ENCODE measurements at places on chromosomes 7 and 10.

- DNase-seq = no peak
Observed at GRCh38 chr10:69045441-69046300, 42.2 kb upstream of the SRGN start.

DNA sequence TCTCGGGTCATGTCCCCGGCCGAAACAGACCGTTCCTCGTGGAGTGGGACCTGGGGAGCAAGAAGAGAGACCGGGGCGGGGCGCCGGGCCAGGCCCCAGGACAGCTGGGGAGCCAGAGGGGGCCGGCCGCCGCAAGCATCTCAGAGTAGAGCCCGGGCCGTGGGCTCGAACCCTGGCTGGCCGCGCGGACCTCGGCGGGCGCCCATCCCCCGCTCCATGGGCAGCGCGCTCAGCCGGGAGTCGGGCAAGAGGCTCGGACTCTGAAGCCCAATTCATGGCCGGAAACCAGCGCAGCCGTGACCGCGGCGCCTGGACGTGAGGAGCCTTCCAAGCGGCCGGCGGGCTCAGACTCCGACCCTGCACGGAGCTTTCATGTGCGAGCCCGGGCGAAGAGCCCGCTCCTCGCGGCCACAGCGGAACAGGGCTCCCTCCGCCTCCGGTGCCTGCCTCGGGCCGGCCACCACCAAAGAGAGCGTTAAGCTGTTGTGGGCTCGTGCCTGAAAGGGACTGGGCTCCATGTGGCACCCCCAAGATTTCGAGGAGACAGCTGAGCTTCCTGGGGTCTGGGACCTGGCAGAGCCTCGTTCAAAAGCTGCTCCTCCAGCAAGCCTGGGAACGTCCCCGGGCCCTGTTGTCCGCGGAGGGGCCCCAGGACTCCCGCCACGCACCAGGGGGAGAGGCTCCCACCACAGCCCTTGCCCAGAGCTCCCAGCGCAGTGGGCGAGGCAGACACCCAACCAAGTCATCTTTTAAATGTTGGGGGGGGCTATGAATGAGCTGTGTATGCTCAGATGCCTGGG lies 757 bp upstream of the GRID1 start:
- no peak for DNase-seq

DNA sequence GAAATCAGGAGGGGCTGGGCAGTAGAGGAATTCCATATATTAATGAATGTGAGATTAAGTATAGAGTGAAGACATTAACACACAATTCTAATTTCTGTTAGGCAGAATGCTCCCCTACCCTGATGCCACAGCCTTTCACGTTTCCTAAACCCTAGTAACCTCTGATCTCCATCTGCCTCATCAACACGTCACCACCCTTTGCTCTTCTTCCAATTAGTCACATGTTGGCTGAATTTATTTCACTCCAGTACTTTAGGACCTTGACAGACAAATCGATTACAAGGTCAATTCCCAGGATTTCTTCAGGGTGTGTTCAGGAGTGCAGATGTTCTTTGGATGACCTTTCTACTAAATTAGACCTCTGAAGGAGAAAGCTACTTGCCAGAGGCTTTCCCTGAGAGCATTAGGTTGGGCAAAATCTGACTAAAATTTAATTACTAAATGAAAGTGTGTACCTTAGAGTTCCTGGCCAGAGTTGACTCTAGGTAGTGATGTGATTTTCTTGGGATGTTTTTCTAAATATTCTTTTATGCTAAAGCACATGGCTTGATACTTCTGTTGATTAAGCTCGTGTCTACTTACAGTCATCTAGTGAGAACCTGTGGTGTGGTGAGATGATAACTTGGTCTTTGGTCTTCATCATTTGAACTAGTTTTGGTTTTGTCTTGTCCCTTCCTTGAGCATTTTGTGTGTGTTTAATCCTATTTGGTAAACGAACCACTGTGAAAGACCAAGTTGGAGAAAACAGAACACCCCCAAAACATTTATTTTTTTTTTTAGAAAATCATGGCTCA lies 12.7 kb downstream of the AGR2 start:
- no peak for DNase-seq

- no peak for DNase-seq
Observed at GRCh38 chr7:147912946-147913638, 677.5 kb upstream of the C7orf33 start.

DNA sequence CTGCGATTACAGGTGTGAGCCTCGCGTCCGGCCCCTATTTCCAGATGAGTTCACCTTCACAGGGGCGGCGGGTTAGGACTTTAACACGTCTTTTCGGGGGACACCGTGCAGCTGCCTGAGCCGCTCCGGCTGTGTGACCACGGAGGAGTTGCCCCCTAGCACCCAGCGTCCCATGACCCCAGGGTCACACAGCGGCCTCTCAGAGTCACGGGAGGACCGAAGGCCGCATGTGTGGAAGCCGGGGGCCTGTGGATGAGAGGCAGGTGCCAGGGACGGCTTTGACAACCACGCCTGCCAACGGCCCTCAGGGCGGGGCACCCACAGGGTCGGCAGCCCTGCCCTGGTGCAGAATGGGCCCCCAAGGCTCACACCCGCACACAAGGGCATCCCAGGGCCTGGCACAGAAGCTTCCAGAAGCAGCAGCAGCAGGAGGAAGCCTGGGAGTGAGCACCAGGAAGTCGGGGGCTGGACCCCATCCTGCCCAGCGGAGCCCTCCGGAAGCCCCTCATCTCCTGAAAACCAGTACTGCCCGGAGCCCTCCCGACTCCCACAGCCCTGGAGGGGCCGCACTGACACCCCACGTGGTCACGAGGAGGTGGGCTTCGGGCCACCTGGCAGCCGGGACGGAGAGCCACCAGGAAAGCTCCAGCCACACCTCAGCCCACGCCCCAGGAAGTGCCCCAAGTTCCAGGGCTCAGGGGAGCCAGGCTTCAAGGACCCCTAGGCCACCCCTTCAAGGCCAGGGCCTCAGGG lies 32.7 kb downstream of the ADAP1 start:
- DNase-seq = no peak

DNA sequence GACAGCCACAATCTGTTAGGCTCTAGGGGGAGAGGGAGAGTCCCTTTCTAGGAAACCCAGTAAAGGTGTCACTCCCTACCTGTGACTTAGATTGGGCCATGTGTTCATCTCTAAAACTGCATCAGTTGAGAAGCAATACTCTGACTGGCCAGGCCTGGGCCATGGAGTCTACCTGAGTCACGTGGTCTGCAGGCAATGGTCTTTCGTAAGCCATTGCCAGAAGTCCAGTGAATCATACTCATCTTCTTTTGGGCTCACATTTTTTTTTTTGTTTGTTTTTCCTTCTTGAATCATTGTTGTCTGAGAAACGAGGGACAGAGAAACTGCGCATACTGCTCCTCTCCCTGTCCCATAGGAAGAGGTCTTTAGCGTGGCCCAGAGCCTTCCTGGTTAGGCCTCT lies 215.6 kb downstream of the CCSER2 start:
- no peak for DNase-seq

DNA sequence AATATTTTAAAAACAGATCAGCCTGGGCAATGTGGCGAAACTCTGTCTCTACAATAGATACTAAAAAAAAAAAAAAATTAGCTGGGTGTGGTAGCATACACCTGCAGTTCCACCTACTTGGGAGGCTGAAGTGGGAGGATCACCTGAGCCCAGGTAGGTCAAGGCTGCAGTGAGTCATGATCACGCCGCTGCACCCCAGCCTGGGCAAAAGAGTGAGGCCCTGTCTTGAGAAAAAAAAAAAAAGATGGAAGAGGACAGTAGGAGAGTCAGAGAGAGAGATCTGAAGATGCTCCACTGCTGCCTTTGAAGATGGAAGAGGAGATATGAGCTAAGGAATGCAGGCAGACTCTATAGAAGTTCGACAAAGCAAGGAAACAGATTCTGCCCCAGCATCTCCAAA lies 181.9 kb downstream of the CALN1 start:
- no peak for DNase-seq

DNA sequence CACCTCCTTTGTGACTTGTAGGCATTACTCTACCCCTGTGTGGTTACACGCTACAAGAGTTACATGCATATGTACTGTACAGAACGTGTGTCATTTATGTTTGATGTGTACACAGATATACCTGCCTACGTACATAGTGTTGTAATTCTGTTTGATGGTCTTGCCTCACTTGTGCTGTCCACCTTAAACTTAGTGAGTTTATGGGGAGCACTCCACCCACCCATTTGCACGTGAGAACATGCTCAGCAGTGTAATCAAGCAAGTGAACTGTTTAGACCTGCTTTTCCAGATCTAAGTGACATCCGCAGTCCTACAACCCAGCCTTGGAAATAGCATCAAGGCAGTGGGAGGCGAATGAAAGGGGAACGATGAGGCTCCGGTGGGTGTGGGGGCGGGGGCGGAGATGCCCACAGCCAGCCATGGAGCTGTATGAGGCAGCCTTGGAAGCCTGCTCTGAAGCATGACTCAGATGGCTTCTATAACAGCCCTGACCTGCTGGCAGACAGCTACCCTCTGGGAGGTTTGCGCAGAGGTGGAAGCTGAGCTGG lies 52.1 kb downstream of the SUFU start:
- DNase-seq = no peak

- DNase-seq = no peak
Observed at GRCh38 chr10:123766012-123766411, 99.9 kb downstream of the GPR26 start.

GRCh38 chr7:100210805-100211204 lies 8.9 kb upstream of the PVRIG start:
- DNase-seq = no peak

DNA sequence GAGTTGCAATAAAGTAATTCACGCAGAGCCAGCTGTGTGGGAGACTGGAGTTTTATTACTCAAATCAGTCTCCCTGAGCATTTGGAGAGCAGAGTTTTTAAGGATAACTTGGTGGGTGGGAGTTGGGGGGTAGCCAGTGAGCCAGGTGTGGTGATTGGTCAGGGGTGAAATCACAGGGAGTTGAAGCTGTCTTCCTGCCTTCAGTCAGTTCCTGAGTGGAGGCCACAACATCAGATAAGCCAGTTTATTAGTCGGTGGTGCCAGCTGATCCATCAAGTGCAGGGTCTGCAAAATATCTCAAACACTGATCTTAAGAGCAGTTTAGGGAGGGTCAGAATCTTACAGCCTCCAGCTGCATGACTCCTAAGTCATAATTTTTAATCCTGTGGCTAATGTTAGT lies 3.3 kb upstream of the CYP51A1 start:
- no peak for DNase-seq

GRCh38 chr10:132316133-132316532 lies 8.4 kb upstream of the STK32C start:
- DNase-seq = no peak

DNA sequence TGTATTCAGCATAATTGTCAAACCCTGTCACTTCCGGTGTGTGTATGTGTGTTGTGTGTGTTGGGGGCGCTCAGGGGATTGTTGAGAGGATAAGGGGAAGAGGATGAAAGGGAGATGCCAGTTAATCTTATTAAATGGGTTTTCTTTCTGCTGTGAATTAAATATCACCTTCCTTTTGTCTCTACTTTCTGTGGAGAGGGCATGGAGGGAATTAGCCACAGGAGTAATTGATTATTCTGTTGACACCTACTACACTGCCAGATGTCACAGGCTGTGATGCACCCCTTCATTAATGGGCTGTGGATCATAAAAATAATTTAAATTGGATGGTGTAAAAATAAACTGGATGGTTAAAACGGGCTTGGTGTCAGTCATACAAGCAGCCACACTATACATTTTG lies 311.9 kb downstream of the MDFIC start:
- DNase-seq = no peak

GRCh38 chr10:12241810-12242529 lies 46.0 kb downstream of the CDC123 start:
- DNase-seq = no peak

DNA sequence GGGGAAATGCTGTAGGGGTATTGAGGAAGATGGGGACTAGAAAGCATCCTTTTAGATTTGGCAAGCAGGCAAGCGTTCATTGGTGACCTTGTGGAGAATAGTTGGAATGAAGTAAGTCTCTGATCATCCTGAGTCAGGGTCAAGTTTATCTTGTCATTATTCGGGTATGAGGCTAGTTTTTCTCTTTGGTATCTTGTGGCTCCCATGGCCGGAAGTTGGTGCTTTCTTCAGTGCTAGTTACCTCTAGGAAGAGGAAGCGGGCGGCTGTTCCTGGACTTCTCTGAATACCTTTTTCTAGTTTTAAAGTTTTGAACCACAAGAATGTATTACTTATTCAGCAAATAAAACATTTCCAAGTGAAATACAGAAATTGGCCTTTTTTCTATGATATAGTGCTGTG lies 9.2 kb downstream of the CREM start:
- peak; percentile 23 for DNase-seq

GRCh38 chr7:90846192-90846591 lies 250.1 kb downstream of the CDK14 start:
- DNase-seq = no peak

DNA sequence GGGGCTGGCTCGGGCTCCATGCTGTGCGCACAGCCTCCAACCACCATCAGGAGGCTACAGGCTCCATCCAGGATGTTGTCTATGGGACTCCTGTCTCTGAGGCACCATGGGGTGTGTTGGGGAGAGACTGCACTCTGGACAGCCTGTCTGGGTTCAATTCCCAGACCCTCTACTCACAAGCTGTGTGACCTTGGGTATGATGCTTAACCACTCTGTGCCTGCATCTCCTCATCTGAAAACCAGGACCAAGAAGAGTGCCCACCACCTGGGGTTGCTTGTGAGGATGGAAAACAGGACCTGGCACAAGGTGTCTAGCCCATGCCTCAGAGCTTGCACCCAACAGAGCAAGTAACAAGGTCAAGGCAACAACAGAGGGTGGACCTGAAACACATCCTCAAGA lies 109.8 kb downstream of the KCNMA1 start:
- DNase-seq = no peak
